ENCODE measurements at places on chromosomes 6 and 20.

- no peak for DNase-seq
These were observed 114.5 kb downstream of the SLC22A3 start for GRCh38 chr6:160462551-160463109.

DNA sequence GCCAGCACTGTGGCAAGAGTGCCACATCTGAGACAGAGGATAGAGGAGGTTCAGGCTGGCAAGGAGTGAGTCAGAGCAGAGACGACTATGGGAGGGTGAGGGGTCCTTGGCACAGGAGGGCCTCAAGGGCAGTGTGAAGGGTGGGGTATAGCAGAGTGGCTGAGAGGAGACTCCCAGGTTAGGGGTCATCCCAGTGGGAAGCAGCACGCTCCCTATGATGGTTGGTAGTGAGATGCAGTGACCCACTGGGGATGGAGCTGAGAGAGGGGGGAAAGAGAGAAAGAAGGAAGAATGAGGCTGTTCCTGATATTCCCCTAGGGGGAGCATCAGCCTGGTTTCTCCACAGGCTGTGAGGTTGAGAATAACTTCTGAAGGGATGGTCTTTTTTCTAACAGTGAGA, 97.3 kb downstream of the INSM1 start:
- no peak for DNase-seq

DNA sequence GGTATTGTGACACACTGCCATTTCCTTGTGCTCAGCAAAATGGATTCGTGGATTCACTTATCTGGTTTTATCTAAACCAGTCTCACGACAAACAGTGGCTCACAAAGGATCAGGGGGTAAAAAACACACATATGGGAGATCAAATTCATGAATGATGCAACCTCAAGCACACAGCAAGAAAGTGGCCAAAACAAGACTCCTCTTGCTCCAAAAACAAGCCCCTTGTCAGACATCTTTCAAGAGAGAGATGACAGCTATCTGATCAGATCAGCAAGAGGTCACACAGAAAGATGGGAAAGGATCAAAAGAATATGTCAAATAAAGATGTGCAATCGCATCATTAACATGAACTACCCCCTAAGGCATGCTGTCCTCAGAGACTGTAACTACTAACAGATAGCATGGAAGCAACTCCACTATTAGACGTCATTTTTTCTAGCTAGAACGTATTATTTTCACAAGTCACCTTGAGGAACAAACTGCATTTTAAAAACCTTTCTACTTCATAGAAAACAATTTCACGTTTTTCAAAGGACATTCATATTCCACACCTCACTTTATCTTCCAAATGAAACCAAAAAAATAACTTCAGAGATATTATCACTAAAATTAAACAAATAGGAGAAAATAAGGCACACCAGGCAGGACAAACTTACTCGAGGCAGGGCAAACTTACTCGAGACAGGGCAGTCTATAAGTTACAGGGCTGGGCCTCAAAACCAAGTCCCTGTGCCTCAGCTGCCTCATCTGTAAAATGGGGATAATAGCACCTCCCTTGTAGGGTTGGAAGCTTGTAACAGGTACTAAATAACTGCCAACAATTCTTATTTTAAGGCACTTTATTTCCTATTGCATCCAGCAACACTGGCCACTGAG, 122.3 kb downstream of the PREX1 start:
- DNase-seq = no peak

- no peak for DNase-seq
These were observed 150.7 kb downstream of the DLL1 start for GRCh38 chr6:170140129-170140528.

DNA sequence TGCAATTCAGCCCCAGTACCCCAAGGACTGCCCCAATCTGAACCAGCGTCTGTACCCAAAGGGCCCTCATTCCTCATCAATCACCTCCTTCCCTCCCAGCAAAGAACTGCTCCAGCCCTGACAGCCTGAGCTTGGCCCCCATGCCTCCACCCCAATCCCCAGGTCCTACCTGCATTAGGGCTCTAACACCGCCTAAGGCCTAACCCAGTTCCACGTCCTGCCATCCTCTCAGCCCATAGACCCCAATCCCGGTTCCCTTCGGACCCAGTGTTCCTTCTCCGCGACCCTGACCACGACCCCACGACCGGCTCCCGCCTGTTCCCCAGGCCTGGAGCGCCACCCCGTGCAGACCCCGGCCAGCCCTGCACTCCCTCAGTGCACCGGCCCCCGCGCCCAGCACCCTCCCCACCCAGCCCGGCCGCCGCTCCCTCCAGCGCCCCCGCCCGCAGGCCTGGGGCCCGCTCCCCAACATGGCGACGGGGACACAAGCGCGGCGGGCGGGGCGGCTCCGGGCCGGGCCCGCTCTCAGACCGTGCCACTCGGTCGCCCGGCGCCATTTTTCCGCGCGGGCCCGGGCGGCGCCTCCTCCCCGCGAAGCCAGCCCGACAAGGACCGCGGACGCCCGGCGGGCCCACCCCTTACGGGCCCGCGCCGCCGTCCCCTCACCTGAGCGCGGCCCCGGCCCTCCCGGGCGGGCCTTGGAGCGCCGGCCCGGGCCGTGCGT, 483 bp downstream of the NCOA6 start:
- peak; percentile 62 for DNase-seq

GRCh38 chr6:99501762-99502161, 13.5 kb downstream of the USP45 start:
- DNase-seq = no peak

GRCh38 chr6:143591441-143591840, 79.9 kb upstream of the FUCA2 start:
- no peak for DNase-seq

DNA sequence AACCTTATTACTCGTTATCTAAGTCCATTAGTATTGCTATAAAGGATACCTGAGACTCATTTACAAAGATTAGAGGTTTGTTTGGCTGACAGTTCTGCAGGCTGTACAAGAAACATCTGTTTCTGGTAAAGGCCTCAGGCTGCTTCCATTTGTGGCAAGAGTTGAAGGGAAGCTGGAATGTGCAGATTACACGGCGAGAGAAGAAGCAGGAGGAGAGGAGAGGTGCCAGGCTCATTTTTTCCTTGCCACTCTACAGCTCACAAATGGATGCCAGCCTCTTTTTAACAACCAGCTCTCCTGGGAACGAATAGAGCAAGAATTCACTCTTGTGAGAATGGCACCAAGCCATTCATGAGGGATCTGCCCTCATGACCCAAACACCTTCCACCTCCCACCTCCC, 14.7 kb downstream of the CAP2 start:
- no peak for DNase-seq

GRCh38 chr6:20851795-20852194, 317.5 kb downstream of the CDKAL1 start:
- no peak for DNase-seq

- DNase-seq = no peak
These were observed 5.3 kb downstream of the ARFGEF2 start for GRCh38 chr20:48926821-48927220.

- no peak for DNase-seq
These were observed 462.9 kb downstream of the COL12A1 start for GRCh38 chr6:74742793-74743508.

DNA sequence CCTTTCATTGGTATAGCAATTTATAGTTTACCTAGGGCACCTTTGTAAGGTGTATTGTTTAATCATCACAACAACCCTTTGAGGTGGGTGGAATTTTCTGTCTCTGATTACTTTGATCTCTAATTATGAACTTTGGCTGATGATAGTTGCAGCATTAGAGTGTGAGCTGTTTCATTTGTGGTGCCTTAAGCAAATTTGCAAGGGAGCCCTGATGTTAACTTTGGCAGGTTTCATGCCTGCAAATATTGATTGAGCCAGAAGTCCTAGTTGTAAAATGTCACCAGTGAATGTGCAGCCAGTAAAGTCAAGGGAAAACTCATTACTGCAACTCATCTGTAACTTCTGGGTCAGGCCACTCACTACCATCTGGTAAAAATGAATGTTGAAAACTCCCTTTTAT, 29.8 kb downstream of the CTNNBL1 start:
- DNase-seq = no peak

- DNase-seq = no peak
These were observed 107.8 kb upstream of the CITED2 start for GRCh38 chr6:139482287-139482686.

- DNase-seq = no peak
These were observed 470 bp downstream of the AGER start for GRCh38 chr6:32183483-32184083.

GRCh38 chr20:61663521-61664425, 401.9 kb downstream of the TAF4 start:
- no peak for DNase-seq

GRCh38 chr6:167779129-167779992, 47.4 kb upstream of the AFDN start:
- DNase-seq = no peak

DNA sequence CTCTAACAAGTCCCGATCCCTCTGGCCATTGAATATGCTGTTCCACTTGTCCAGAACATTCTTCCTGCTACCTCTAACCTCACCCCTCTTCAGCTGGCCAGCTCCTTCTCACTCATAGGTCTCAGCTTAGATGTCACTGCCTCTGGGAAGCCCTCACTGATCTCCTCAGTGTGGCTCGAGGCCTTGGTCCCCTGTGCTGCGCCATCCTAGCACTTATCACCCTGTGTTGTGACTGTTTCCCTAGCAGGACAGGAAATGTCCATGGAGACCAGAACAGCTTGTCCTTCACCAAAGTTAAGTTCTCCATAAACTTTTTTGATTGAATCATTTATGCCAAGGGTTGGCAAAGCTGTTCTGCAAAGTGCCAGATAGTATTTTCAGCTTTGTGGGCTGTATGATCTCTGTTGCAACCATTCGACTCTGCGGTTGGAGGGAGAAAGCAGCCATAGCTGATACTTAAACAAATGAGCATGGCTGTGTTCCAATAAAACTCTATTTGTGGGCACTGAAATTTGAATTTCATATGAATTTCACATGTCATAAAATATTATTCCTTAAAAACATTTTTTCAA, 6.5 kb upstream of the BNIP5 start:
- no peak for DNase-seq

DNA sequence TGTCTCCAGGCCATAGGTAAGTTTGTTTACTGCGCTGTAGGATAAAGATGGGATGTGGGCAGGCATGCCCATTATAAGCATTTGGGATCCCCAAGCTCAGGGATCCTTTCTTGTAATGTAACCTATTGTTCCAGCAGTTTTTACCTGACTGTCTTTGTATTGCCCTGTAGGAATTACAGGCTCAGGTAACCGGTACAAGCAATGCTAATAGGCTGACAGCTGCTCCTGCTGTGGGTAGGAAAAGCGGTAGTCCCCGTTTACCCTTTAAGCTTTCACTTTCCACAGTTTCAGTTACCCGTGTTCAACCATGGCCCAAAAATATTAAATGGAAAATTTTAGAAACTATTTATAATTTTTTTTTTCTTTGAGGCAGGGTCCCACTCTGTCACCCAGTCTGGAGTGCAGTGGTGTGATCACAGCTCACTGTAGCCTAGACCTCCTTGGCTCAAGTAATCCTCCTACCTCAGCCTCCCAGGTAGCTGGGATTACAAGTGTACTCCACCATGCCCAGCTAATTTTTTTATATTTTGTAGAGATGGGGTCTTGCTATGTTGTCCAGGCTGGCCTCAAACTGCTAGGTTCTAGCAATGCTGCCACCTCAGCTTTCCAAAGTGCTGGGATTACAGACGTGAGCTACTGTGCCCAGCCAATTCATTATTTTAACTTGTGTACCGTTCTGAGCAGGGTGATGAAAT, 108.6 kb downstream of the CDYL start:
- no peak for DNase-seq

DNA sequence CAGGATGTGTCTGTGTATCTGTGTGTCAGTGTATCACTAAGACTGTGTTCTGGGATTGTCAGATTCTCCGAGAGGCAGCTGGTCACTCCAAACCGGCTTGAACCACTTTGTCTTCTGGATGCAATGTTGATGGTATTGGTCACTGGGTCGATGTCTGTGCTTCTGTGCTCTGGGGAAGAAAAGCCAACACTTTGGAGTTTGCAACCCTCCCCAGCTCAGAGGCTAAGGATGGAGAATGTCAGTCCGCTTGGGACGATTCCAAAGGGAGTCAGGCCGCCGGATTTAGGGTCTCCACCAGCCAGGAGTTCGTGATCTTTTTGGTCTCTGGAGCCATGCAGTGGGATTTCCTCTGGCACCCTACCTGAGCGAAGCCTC, 5.2 kb downstream of the MAFB start:
- DNase-seq = no peak

DNA sequence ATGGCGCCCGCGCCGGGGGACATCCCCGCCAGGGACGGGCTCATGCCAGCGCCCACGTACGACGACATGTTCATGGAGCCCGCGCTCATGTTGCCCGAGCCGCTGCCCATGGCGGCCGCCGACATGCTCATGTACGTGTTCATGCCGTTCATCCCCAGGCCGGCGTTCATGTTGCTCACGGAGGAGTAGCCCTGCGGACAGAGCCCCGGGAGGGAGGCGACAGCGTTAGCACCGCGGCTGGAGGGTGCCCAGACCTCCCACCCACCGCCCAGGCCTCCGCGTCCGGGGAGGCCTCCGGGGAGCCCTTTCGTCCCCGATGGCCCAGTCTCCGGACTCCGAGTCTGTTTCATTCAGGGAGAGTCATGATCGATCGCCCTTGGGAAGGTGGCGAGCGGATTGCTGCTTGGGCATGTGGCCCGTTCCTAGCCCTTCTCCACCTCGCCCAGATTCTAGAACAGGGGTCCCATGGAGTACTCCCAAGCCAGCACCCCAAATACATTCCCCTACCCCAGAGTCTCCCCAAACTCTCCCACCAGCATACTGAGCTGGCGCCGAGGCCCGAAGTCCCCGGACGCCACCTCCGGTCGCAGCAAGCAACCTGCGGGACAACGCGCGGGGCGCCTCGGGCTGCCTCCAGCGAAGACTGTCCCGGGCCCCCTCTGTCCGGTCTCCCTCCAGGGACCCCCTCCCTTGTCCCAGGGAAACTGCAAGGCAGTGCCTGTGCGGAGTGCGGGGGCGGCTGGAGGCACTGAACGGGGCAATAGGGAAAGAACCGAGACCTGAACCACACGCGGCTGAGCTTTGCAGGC, 1.2 kb downstream of the FOXA2 start:
- no peak for DNase-seq

DNA sequence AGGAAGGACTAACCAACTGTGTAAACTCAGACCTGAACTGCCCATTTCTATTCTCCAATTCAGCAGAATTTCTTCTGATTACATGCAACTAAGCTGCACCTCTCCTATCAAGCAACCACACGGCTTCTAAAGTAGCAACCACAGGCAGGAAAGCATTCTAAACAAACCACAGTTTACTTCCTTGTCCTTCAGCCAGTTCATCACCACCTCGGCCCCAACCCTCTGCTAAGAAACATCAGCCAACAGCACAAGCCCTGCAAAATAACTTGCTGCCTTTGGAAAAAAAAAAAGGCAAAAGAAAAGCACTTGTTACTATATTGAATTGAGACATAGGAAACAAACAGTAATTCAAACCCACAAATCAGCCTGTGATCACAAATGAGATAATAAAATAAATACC, 140.3 kb downstream of the NFATC2 start:
- no peak for DNase-seq

- no peak for DNase-seq
These were observed 1.3 kb downstream of the ABHD16A start for GRCh38 chr6:31701666-31702404.
